ENCODE measurements at places on chromosomes 12 and 14.

- DNase-seq: no peak
Observed at GRCh38 chr14:52053044-52053443, 15.8 kb downstream of the NID2 start.

DNA sequence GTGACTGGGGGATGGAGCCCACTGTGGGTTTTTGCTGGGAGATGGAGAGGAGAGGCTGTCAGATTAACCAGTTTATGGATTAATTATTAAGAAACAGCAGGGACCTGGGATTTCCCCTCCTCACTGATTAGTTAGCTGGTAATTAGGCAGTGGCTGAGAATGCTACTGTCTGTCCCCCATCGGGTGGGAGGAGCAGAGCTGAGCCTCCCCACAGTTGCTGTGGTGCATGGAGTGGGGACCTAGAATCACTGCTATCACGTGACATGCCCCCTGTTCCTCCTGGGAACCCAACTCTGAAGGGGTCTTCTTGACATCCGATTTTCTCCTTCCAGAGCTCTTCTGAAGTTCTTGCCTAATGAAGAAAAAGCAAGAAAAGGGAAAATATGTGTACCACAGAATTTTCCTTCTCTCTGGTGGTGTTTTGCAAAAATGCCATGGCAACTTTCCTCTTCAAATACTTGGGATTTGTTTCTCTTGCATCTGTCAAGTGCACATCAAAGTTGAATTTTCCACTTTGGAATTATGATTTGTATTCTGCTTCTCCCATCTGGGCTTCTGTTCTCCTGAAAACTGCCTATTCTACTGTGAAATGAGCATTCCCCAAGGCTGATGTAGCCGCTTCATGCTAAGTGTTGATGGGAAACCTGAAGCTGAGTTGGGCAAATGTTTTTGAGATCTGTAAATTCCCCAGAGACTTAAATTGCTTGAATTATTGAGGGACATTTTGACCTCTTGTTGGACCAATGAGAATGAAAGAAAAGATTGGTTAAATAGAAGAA lies 264.2 kb downstream of the RGS6 start:
- no peak for DNase-seq

- no peak for DNase-seq
Observed at GRCh38 chr14:53510281-53510912, 357.3 kb upstream of the DDHD1 start.

GRCh38 chr12:69388371-69388770 lies 28.8 kb downstream of the YEATS4 start:
- no peak for DNase-seq

DNA sequence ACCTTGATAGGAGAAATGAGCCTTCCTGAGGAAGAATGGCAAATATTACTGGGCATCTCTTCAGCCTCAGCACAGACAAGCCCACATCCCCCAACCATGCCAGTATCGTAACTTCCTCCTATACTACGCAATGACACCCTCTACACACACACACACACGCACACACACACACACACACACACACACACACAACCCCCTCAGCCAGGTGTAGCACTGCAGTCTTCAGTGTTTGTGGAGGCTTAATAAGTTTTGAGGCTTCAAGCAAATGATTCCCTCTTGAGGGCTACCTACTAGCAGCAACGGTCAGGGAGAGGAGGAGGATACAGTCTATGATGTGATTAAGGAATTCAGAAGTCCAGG lies 1.6 kb downstream of the DGKA start:
- DNase-seq: no peak

- no peak for DNase-seq
Observed at GRCh38 chr14:30519961-30520360, 39.0 kb upstream of the G2E3 start.

DNA sequence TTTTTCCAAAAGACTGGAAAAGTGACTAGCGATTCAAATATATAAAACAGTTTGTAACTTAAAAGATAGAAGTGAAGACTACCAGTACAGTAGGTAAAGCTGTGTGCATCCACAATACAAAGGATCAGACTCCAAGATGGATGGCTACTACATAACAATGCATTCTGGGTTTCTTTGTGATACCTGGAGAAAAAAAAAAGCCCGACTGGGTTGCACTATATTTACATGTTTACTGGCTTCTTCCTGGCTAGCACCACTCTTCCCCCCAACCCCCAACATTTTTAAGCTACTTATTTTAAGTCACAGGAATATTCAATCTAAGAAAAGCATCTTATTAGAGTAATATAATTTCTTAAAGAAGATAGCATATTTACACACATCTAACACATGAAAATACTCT lies 61.1 kb upstream of the SINHCAF start:
- no peak for DNase-seq

DNA sequence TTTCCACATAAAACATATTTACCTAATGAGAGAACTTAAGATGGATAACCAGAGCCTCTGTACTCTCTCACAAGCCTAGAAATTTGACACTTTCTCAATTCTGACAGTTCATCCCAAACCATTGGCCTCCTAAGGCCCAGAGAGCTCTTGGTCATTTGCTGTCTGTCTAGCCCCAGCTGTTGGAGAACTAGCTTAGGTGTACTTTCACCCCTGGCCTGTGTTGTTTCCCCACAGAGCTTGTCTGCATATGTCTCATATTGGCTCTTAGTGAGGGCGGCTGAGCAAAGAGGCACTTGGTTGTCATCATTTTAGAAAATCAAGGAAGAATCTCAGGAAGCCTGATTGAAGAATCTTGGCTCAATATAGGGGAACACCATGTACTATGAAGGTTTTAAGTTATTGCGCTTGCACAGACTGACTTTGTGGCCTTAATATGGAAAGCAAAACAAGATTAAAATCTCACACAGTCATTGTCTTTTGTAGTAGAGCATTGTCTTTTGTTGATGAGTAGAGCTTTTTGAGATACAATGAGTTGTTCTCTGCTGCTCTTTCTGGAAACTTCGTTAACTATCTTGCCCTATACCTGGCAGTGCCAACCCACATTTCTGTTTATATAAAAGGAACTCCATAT lies 324.6 kb downstream of the RAD51B start:
- DNase-seq: peak; percentile 73

- no peak for DNase-seq
Observed at GRCh38 chr12:94099632-94100031, 48.7 kb upstream of the PLXNC1 start.

DNA sequence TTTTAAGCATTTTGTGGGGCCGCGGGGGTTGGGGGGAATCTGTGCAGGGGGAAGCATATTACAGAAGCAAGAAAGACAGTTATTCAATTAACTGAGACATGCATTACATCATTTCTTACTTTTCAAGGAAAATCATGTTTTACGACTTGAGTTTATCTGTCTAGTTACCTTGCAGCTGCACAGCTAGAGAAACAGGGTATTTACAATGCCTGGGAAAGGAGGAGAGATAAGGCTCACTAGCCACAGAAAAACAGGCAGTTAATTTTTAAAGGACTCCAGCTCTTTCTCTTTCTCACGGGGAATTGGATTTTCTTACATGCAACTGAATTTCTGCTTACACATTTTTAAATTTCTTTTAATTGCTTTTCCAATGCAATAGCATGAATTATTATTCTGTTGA lies 22.2 kb downstream of the FCF1 start:
- no peak for DNase-seq

DNA sequence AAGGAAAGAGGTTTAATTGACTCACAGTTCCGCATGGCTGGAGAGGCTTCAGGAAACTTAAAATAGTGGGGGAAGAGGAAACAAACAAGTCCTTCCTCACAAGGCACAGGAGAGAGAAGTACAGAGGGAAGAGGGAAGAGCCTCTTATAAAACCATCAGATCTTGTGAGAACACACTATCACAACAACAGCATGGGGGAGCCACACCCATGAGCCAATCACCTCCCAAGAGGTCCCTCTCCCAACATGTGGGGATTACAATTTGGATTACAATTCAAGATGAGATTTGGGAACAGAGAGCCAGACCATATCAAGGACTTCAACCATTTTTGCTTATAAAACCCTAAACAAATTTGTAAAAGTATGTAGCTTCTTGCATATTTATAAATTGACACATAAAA lies 45.8 kb downstream of the SLCO1C1 start:
- DNase-seq: no peak

GRCh38 chr12:43976027-43976426 lies 140.1 kb downstream of the TMEM117 start:
- DNase-seq: no peak

DNA sequence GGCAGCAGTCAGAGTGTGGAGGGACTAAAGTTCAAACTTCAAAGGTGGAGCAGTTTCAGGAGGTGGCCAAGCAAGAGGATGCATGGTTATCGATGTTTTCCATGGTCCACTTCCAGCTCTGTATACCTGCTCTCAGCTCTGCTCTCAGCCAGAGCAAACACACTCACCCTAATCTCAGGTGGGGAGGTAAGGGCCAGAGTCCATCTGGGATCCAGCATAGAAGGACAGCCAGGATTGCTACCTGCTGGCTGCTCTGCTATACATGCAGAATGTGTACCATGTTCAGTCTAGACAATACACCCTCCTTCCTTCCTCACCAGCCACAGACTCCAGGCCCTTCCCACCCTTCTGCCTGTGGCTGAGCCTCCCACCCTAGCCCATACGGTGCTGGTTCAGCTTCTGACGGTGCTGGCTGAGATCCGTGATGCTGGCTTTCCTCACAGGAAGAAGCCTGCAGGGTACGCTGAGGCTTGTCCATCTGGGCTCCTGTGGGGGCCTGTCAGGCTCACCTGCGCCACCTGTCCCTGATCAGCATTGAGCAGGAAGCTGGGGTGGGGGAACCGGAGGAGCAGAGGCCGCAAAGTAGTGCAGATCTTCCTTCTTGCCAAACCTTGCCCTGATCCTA lies 2.4 kb downstream of the CBLN3 start:
- no peak for DNase-seq

- no peak for DNase-seq
Observed at GRCh38 chr12:1633459-1633858, 4.4 kb downstream of the WNT5B start.

DNA sequence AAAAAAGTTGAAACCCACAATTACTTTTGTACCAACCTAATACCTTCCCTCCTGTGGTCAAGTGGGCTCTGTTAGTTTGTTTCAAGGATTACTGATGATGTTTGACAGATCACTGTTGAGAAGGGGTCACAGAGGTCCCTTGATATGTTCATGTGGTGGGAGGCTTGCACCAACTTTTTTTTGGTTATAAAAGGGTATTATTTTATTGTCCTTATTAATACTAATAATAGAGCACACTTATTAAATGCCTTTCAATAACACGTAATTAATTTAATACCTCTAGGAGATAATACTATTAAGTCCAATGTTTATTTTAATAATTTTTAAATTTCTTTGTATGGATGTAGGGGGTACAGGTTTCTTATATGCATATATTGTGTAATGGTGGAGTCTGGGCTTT lies 4.4 kb downstream of the UBE3B start:
- no peak for DNase-seq

DNA sequence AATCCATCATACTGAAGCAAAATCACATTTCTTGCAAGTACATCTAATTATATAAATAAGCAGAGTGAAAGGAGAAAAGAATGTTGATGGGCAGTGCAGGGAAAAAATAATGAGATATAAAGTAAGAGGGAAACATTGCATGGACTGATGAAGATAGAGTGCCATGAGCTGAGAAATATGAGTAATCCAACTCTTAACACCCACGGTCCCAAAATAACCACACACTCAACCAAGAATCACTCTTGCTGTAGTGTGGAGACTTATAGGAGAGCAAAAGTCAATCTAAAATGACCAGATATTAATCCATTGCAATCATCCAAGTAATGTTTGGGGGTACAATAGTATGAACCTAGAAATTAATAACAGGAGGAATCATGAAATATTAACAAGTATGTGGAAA lies 40.2 kb downstream of the MYF5 start:
- DNase-seq: no peak

DNA sequence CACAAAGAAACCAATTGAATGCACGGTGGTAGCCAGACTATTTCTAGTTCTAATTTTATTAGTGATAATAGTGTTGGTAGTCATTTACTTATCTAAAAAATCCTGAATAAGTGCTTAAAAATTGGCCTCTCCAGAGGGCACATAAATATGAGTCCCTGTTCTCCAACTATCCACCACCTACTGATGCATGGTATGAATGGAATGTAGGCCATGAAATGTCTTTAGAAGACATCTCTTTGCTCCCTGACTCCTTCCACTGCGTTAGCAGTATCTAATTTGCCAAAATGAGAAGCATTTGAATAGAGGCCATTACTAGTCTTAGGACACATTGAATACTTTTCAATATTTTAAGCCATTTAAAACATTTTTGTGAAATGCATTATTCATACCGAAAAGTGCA lies 261.7 kb downstream of the LRFN5 start:
- no peak for DNase-seq

DNA sequence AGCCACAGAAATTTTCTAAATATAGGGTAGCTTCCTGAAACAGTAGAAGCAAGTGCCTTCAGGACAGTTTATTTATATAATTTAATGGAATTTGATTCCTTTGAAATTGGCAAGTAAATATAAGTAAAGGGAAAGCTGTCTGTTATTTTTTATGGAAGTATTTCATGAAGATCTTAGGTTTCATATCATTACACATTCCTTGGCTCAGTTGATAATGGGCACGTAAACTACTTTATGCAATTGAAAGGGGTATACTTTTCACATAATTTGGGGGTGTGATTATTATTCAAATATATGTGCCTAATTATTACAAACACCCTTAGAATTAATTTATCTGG lies 71.1 kb upstream of the RAP1B start:
- no peak for DNase-seq

GRCh38 chr14:64733321-64733720 lies 29.1 kb downstream of the PLEKHG3 start:
- DNase-seq: no peak

GRCh38 chr14:24132061-24132685 lies 1.7 kb downstream of the FITM1 start:
- peak; percentile 61 for DNase-seq

DNA sequence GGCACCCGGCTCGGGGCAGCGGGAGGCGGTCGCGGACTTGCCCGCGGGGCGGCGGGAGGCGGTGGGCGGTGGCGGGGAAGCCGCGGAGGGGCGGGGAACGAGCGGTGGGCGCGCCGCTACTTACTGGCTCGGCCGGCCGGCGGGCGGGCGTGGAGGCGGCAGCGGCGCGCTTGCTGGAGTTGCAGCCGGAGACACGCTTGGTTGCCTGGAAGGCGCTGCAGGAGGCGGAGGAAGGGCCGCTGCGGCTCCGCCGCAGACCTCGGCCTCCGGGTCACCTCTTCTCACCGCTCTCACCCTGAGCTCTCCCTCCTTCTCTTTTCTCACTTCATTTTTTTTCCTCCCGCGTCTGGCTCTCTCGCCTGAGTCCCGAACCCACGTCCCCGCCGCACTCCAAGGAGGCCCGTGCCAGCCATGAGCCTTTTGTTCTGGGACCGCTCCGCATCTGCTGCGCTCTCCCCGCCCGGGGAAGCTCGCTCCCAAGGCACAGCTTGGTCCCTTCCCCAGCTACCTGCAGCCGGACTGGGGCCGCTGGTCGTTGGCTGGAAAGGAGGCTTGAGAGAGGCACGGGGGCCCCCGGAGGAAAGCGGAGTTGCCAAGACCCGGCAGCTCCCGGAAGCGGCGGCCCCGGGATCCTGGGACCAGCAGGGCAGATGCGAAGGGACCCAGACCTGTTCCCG lies 592 bp upstream of the KCNK10 start:
- DNase-seq: no peak

Measured in tibial artery (tissue), 4 donors.